ENCODE measurements at places on chromosomes 11 and 22.

DNA sequence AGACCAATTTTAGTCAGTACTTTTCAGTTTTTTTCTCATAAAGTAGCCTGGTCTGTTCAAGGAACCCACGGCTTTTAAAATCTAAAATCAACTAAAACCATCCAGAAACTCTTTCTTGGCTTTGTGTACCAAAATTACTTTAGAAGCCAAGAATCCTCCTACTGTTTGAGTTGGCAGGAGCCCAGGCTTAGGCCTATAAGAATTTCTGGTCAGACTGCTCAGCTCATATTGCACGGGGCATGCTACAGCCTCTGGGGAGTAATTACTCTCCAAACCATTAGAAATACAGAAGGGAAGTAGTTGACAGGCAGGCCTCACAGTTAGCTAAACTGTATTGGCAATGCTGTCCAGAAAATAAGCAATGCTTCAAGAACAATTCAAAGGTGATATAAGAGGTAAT lies 1862.9 kb upstream of the RAG2 start:
- no peak for DNase-seq

- no peak for DNase-seq
These were observed 1.7 kb downstream of the MOB2 start for GRCh38 chr11:1484695-1485503.

- DNase-seq = no peak
These were observed 1.9 kb downstream of the SCYL1 start for GRCh38 chr11:65526744-65527143.

- no peak for DNase-seq
These were observed 1.2 kb upstream of the TMEM45B start for GRCh38 chr11:129814244-129815014.

DNA sequence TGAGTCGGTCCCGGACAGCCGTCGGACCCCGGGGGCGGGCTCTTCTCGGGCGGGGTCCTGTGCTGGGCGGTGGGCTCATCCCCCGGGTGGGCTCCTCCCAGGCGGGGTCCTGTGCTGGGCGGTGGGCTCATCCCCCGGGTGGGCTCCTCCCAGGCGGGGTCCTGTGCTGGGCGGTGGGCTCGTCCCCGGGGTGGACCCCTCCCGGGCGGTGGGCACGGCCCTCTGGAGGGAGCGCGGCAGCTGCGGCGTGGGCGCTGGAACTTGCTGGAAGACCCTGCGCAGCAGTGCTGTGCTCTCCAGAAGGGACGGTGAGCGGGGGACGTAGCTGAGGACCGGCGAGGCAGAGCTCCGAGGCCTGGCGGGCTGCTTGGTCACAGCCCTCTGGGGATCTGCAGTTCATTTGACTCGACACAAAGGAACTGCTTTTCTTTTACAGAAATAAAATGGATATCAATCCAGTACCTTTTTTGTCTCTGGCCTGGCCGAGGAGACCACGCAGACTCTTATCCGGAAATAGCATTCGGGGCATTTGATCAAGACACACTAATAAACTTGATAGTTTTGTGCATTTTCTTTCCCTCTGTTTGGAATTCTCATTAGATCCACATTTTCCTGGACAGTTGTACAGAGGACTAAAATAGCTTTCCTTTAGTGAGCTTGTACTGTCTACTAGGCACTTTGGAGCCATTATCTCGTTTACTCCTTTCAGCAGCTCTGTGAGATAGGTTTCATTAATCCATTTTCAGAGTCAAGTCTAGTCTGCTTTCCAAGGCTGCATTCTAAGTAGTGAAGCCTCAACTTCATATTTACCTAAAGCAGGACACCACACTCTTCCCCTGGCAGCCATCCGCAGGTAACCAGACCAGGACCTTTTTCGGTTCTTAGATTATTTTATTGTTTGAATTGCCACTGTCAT lies 812 bp downstream of the JAM3 start:
- no peak for DNase-seq

DNA sequence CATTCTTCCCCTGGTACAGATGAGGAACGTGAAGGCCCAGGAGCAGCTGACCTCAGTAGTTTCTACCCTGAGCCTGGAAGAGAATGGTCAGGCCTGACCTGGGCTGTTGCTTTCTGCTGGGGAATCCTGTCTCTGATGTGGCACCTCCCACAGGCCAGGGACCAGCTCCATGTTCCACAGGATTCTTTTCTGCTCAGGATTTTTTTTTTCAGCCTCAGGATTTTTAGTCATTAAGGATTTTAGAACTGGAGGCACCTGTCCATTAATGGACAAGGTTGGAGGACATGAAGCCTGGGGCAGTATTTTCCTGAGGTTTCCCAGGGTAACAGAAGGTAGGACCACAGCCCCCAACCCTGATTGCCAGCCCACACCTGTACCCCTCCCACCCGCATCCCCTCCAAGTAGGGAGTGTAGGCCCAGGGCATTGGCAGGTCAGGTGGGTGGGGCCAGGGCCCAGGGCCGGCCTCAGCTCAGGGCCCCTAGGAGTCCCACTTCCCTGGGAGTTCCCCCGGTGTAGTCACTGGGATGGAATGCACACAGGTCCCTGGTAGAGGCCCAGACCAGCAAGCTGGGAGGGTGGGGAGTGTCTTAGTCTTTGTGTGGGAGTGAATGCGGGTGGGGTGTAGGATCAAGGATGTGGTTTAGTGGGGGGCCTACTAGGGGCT lies 16.1 kb downstream of the BIK start:
- no peak for DNase-seq

- DNase-seq = peak; percentile 45
These were observed 56.3 kb downstream of the BCR start for GRCh38 chr22:23236440-23237184.

DNA sequence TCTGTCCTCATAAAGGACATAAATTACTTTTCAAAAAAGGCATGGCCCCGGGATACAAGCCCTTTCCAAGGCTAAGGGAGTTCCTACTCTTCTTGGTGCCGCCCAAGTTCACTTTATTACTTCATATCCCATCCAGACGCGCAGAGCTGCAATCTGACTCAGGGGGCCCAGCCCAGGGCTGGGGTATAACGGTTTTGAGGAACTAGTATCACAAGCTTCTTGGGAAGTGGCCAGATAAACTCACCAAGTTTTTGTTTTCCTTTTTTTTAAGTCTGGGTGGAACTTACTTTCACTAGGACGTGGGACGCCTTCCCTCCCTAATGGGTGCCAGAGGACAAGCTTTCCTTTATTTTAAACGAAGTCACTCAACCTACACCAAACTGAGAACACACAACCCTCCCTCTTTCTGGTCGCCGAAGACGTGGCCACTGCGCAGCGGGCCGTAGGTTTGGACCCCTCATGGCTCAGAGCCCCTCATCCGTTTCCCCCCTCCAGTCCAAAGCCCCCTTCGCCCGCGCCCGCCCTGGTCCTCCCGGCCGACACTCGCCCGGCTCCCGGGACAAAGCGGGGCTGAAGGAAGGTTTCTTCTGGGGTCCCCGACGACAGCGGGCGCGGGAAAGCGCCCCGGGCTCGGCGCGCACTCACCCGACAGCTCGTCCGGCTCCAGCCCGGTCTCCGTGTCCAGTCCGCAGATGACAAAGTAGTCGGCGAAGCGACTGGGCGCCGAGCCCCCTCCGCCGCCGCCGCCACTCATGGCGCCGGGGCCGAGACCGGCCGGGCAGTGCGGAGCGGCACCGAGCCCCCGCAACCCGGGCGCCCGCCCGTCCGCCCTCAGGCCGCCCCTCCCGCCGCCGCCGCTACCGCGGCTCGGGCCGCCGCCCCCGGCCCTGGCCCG lies 587 bp downstream of the DENND5A start:
- DNase-seq = no peak

- no peak for DNase-seq
These were observed 7.7 kb downstream of the RHBDD3 start for GRCh38 chr22:29260031-29260560.

DNA sequence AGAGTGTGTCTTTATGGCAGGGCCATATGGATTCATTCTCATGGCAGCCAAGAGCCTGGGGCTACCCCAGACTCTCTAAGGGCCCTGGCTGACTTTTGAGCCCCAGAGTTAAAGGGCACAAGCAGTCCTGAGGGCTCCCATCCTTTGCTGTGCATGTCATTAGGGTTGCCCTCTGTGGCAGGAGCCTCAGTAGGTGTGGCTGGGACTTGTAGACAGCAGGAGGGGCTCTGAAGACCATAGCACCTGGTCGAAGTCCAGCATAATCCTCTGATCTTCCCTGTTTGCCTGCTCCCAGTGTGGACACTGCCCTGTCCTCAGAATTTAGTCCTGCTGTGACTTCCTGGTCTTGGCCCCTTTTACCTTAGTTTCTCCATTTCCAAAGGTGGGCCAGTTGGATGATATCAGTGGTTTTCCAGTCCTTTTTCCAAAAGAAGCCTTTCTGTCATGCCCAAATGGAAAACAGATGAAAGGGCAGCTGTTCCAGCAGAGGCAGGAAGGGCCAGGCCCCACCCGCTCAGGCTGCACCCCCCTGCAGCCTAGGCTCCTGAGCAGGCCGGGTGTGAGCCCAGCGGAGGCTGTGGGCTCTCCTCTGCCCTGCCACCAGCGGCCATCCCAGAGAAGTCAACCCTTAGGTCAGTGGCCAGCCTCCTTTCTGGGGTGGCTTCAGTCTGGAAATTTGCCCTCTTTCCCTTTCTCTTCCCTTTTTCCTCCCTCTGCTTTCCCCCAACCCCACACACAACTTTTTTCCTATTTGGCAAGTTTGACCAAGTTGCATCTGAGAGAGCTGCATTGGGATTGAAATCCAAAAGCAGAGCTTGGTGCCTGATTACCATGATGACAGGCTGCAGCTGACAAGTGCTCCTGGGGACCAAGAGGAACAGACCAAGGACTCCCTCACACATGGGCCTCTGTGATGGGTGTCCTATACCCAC lies 32.8 kb upstream of the SUSD2 start:
- no peak for DNase-seq

- no peak for DNase-seq
These were observed 57.2 kb upstream of the ALDH3B2 start for GRCh38 chr11:67731583-67731982.

GRCh38 chr22:41969110-41969646 lies at the start of gene SEPTIN3:
Gene SEPTIN3, plus strand, starts transcription at chr22:41969443. Its CDS starts 2,050 bp downstream, at chr22:41971493.
- DNase-seq = no peak

GRCh38 chr11:116224154-116224888 lies 548.5 kb downstream of the BUD13 start:
- no peak for DNase-seq

GRCh38 chr22:42969348-42969975 lies 45.5 kb downstream of the PACSIN2 start:
- no peak for DNase-seq

- DNase-seq = no peak
These were observed 3.1 kb downstream of the GAB2 start for GRCh38 chr11:78414321-78415051.

Measured in cerebellar nuclear complex (tissue), 1 donor.